HFFc6 (cell line): ENCODE measurements at places on chromosomes 13 and 19.

GRCh38 chr19:19909654-19910053 is 8.9 kb downstream of the ZNF93 start:
- no peak for DNase-seq

DNA sequence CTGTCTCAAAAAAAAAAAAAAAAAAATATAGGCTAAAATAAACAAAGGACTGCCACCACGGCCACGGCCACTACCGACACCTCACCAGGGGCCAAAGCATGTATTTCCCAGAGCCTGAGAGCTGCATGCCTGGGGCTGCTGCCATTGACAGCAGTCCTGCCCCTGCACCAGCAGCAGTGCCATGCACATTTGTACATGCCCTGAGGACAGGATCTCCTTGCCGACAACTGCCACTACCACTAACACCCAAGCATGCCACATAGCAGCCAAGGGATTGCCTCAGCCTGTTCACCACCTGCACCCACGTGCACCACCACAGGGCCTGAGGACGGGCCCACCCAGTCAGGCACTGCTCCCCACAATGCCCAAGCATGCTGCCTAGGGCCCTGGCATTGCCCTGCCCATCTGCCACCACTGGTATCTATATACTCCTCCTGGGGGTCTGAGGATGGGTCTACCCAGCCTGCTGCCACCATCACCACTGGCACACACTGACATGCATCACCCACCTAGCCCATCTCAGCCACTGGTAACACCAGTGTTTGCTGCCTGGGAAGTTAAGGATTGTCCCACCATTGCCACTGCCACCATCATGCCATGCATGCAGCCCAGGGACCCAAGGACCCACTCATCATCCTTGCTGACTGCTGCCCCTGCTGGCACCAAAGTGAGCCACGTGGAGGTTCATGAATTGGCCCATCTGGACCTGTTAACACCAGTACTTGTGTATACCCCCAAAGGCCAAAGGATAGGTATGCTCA is 10.6 kb upstream of the NUP62 start:
- no peak for DNase-seq

DNA sequence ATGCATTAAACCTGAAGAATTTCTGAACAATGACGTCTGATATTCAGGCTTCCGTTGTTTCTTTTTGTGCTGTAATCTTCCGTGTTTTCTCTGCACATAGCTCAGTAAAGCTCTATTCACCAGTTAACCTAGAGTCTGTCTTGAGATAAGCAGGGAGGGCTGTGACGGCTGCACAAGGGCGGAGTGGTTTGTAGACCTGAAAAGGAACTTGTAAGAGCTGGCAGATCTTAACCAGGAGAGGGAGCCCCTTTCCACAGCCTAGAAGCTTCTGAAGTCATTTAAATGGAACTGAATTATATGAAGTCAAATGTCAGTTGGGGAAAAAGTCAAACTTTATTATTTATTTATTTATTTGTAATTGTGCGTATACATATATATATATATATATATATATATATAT is 27.5 kb downstream of the DPRX start:
- DNase-seq, result no peak

- DNase-seq, result peak; percentile 77
Observed at GRCh38 chr13:108859197-108860012, 230.0 kb downstream of the MYO16 start.

DNA sequence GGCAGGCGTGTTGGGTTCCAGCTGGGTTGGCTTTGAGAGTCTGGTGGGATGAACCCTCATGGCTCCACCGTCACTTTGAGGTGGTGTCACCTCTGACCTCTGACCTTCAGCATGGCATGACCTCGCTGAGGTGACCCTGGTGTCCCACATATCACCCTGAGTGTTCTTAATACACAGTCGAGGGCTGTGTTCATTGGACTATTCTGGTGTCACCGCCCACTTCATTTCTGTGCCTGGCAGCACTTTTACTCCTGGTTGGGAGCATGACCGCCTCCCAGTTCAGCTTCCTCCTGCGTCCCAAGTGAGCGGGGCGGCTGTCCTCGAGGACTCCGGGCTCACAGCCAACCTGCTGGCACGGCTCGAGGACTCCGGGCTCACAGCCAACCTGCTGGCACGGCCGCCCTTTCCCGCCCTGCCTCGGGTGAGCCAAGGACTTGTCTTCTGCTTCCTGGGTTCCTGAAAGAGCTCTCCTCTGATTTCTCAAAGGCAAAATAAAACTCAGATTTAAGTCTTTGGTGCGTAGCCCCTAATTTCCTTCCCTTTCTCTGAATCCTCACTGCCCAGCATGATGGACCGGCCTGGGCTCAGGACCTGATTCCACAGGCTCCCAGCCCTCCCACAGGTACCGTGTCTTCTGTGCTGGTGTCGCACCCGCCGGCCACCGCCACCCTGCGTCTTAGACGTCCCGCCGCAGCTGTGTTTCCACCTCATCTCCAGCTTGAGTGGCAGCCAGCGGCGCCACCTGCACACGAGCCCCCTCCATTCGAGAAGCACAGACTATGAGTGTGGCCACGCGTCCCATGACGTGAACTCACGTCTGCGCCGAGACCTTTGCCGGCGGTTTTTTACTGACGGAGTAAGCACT is 10.4 kb downstream of the ATP4B start:
- peak; percentile 30 for DNase-seq

GRCh38 chr13:108185223-108185622 is 30.1 kb downstream of the LIG4 start:
- DNase-seq, result no peak

- DNase-seq, result no peak
Observed at GRCh38 chr19:6219586-6220290, 60.0 kb downstream of the MLLT1 start.

DNA sequence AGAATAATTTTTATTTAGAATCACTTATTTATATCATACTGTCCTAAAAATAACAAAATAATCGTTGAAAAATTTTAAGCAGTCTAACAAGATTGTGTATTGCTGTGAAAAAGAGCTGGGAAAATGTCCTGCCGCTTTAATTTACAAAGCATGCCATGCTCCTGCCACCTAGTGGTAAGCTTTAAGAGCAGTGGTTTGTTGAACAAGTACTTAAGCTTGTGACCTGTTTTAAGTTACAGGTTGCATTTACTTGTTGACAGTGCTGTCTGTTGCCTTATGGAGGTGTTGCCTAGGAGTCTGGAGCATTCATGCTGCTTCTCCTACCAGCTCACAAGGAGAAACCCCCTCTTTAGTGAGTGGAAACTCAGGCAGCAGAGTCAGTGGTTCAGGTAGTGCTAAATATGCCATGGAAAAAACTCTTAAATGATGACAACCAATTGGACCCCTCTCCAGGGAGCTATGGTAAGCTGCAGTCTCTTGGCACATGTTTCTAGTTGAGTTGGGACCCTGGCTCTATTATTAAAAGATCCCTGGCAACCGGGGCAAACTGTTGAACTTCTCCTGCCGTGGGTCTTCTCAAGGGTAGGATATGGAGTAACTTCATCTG is 68.4 kb downstream of the SPATA13 start:
- peak; percentile 66 for DNase-seq
